ENCODE measurements at places on chromosomes 16 and 17.
A peak's percentile ranks its signal among the peaks of the same experiment; 100 is the strongest.

- no peak for DNase-seq
Observed at GRCh38 chr16:88809068-88809675, 2.6 kb downstream of the APRT start.

- DNase-seq = no peak
Observed at GRCh38 chr16:67405336-67405735, 10.9 kb downstream of the ZDHHC1 start.

- DNase-seq = no peak
Observed at GRCh38 chr16:89697161-89697615, 4.3 kb downstream of the SPATA2L start.

- DNase-seq = no peak
Observed at GRCh38 chr17:68700421-68700820, 99.3 kb upstream of the FAM20A start.

GRCh38 chr17:34156741-34157589 lies 98.1 kb upstream of the CCL2 start:
- no peak for DNase-seq

DNA sequence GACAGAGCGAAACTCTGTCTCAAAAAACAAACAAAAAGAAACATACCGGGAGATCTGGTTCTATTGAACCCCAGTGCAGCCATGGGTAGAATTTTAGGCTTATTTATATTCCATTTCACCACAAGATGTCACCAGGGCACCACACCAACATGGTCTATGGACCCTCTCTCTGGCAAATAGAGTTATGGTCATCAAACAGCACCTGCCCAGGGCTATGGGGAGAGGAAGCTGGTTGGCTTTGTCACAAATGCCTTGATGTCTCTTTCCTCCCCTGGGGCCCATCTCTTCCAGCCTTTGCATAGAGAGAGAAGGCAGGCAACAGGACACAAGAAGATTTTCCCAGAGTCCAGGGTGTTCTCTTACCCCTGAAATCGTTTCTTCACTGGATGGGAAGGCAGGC lies 128.4 kb downstream of the WWOX start:
- peak; percentile 4 for DNase-seq

GRCh38 chr16:70804734-70805169 lies 3.8 kb upstream of the VAC14 start:
- no peak for DNase-seq

DNA sequence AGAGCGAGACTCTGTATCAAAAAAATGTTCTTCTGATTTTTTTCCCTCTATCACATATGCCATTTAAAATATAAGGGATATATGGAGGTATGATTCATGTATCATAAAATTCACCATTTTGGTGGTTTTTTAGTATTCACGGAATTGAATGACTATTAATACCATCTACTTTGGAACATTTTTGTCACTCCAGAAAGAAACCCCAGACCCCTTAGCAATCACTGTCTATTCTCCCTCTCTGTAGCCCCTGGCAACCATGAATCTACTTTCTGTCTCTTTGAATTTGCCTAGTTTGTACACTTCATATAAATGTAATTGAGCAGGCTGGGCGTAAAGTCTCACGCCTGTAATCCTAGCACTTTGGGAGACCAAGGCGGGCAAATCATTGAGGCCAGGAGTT lies 75.9 kb downstream of the PRKCA start:
- DNase-seq = peak; percentile 86

- no peak for DNase-seq
Observed at GRCh38 chr17:58614859-58615459, 76.9 kb downstream of the TEX14 start.

GRCh38 chr17:28612531-28612930 lies 1.5 kb downstream of the RSKR start:
- DNase-seq = no peak

DNA sequence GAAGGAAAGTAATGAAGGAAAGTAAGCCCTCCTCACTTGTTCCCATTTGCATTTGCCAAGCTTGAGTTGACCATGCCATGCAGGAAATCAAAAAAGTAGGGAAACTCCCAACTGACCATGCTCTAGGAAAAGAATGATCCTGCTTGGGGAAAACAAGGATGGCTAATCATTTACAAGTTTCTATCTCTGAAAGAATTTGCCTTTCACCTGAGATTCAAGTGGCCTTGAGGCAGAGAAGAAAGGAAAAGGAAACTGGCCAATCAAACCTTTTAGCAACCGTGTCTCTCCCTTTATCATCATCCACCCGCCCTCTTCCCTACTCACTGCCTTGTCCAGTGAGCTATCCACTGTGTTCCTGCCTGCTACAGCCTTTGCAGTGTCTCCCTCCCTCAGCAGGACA lies 757.2 kb upstream of the SOX9 start:
- no peak for DNase-seq

GRCh38 chr17:77356109-77356689 lies 215.4 kb downstream of the SEC14L1 start:
- no peak for DNase-seq

DNA sequence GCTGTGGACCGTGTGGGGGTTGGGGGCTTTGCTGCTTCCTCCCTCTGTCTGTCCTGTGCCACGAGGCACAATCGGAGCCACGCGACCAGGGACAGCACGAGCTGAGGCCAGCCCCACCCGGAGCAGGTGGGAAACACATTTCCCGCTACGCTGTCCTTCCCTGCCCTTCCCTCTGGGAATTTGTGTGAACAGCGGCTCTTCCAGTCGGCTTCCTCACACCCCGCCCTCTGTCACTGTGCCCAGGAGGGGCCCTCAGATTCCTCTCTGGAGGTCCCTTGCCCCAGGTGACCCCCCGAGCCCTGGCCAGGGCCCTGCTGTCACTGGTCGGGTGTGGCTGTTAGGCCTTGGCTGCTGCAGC lies 19.6 kb downstream of the SPIRE2 start:
- no peak for DNase-seq

DNA sequence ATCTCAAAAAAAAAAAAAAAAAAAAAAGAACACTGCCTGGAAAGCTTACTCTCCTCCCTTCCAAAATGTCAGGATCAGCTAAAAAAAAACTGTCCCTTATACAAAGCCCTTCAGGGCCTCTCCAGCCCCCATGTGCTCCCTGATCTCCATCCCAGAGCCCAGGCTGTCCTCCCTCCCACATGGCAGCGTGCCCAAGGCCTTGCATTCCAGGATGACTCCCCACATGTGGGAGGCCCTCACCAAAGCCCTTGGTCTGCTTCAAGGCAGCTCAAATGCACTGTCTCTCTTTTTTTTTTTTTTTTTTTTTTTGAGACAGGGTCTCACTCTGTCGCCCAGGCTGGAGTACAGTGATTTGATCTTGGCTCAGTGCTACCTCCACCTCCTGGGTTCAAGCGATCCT lies 2.3 kb downstream of the FDXR start:
- peak; percentile 84 for DNase-seq

GRCh38 chr16:27752241-27752640 lies 202.3 kb downstream of the KATNIP start:
- DNase-seq = no peak

- peak; percentile 96 for DNase-seq
Observed at GRCh38 chr16:67055712-67056487, 27.0 kb downstream of the CBFB start.

DNA sequence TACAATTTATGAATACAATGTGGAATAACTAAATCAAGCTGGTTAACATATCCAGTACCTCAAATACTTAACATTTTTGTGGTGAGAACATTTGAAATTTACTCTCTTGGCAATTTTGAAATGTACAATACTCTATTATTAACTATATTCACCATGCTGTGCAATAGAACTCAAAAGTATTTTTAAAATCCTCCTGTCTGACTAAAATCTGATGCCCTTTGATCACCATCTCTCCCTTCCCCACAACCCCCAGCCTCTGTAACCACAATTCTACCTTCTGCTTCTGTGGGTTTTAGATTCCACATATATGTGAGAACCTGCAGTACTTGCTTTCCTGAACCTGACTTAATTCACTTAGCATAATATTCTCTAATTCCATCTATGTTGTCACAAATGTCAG lies 71.6 kb upstream of the ALOX12 start:
- peak; percentile 65 for DNase-seq

DNA sequence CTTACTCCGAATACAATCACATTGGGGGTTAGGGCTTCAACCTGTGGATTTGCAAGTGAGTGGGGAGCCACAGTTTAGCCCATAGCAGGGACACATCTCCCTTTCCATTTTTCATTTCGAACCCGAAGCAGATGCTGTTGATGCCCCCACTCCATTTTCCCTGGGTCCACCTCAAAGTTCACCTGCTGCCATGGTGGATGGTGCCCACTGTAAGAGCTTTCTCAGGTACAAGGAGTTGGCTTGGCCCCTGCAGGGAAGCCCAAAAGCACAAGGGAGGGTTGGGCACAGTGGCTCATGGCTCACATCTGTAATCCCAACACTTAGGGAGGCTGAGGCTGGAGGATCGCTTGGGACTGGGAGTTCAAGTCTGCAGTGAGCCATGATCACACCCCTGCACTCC lies 51.8 kb downstream of the SNX20 start:
- DNase-seq = no peak

- DNase-seq = peak; percentile 91
Observed at GRCh38 chr16:87227296-87227951, 89.8 kb downstream of the C16orf95 start.

- DNase-seq = no peak
Observed at GRCh38 chr17:82881900-82882714, 42.3 kb upstream of the ZNF750 start.

GRCh38 chr17:42953669-42954068 lies 10.6 kb downstream of the AARSD1 start:
- DNase-seq = no peak

GRCh38 chr17:82754297-82755208 lies 2.7 kb downstream of the TBCD start:
- DNase-seq = peak; percentile 14

GRCh38 chr17:31573861-31574260 lies 182.4 kb downstream of the RAB11FIP4 start:
- DNase-seq = no peak

DNA sequence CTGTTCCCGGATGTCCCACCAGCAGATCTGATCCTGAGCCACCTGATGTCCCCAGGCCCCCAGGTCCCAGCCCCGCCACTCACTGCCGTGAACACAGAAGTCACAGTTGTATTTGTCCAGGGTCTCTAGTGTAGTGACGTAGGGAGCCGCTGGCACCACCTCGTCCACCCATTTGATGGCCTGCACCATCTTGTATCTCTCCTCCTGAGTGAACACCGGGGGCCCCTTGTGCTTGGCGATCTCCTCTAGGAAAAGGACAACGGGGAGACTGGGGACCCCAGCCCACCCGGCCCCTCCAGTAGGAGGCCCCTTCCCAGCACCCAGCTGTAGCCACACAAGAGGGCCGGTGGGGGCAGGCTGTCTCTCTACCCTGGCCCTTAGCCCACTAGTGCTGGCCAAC lies 2.4 kb downstream of the PCYT2 start:
- DNase-seq = no peak

- DNase-seq = no peak
Observed at GRCh38 chr17:19274893-19275292, 37.7 kb downstream of the EPN2 start.

DNA sequence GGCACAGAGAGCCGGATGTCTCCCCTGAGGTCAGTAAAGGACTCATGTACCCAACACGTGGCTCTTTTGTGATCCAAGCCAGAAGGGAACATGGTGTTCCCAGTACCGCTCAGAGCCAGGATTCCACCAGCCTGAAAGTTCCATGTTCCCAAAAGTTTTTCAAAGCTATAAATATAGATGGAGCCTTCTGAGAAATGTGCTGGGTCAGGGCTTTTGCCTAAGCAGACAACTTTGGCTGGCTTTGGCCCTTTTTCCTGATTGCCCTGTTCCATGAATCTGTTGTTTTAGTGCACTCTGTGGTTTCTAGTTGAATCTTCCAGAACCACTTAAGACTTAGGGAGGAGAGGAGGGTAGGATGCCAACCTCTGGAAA lies 128.5 kb upstream of the HS3ST2 start:
- DNase-seq = no peak

DNA sequence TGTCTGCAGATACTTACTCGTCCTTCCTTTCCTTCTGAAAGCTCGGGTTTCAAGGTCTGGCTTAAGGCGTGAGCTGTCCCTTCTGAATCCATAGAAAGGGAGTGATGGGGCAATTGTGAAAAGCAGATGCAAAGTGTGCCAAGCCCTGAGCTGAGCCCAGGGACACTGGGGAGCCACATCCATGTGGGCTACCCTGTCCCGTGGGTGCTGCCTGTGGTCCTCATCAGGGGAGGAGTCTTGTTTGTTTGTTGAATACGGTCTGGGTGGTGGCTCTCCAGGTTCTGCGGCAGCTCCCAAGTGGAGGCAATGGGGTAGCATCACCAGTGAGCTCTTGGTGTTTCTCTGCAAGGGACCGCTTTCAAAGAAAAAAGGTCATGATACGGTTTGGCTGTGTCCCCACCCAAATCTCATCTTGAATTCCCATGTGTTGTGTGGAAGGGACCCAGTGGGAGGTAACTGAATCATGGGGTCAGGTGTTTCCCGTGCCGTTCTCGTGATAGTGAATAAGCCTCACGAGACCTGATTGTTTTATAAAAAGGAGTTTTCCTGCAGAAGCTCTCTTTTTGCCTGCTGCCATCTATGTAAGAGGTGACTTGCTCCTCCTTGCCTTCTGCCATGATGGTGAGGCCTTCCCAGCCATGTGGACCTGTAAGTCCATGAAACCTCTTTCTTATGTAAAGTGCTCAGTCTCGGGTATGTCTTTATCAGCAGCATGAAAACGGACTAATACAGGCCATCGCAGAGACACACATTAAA lies 1.0 kb upstream of the ALG1 start:
- DNase-seq = no peak

GRCh38 chr17:36485805-36486203 lies 677 bp upstream of the ZNHIT3 start:
- DNase-seq = no peak

GRCh38 chr16:66270333-66270927 lies 96.1 kb upstream of the CDH5 start:
- peak; percentile 79 for DNase-seq

DNA sequence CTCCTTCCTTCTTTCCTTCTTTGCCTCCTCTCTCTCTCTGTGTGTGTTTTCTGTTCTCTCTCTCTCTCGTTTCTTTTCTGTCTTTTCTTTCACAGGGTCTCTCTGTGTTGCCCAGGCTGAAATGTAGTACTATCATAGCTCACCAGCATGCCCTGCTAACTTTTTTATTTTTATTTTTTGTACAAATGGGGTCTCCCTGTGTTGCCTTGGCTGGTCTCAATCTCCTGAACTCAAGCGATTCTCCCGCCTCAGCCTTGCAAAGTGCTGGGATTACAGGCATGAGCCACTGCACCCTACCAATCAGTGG lies 1.5 kb downstream of the SLC5A11 start:
- no peak for DNase-seq

DNA sequence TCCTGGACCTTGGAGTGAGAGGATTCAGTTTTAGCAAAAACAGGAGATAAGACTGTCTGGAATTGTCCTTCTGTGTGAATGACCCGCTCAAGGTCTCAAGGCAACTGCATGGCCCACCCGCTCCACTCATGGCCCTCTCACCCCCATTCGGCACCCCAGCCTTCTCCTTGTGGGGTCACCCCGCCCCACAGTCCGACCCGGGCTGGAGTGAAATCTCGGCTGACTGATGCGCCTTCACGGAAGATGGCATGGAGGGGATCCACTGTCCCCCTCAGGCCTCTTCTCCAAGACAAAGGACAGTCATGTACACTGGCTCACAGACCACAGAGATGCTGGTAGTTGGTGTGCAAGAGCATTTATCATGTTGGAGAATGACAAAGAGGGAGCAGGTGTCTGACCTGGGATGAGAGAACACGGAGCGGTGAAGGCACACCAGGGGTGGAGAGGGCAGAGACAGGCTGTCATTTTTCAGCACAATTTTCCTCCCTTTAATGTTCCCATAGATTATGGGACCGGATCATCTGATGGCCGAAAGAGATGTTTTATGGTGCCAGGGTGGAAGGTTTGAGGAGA lies 391.9 kb upstream of the TNRC6C start:
- no peak for DNase-seq

GRCh38 chr16:83356266-83356665 lies 451.5 kb upstream of the HSBP1 start:
- DNase-seq = peak; percentile 60

Data from fibroblast of skin of abdomen (primary cell).